ENCODE measurements at places on chromosomes 11 and 22.

DNA sequence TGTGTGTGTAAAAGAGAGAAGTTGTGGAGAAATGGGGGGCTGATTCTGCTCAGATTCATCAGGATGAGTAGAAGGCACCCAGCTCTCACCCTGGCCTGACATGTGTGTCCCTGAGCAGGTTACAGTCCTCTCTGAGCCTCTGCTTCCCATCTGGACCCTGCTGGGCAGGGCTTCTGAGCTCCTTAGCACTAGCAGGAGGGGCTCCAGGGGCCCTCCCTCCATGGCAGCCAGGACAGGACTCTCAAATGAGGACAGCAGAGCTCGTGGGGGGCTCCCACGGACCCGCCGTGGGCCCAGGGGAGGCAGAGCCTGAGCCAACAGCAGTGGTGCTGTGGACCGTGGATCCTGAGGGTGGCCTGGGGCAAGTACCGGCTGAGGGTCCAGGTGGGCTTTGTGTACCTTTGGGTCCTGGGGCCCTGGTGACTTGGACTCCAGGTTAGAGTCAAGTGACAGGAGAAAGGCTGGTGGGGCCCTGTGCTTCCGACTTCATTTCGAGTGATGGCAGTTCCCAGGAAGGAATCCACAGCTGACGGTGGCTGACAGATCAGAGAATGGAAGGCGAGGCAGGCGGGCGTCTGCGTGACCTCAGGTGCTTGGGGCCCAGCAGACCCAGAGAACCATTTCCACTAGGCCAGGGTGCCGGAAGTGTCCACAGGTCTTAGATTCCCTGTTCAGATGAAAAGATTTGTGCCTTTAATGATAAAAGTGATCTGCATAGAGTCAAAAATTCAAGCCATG, 21.9 kb downstream of the NEAT1 start:
- no peak for DNase-seq

DNA sequence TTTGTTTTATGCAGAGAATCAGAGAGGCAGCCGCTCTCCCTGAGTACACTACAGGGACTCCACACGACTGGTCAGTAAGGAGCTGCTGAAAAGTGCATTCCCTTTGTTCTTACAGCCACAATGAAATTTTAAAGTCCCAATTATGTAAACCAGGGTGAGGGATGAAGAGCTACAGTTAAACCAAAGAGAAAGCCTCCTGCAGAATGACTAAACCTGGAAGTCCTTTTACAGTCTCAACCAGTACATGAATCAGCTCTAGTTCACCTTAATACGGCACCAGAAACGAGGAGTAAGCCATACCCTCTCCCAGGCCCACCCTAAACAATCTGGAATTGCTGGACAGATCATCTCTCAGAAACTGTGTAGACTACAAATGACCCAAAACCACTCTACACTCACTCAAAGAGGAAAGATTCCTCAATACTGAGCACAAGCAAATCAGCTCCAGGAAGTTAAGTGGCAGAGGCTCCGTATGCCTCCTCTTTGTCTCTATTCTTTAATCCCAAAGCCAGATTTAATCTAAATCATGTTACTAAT, 113.1 kb downstream of the RBFOX2 start:
- DNase-seq: peak; percentile 34

GRCh38 chr22:47902646-47903180, 1140.3 kb downstream of the TBC1D22A start:
- no peak for DNase-seq

- no peak for DNase-seq
These were observed 171.9 kb upstream of the MPPED2 start for GRCh38 chr11:30758012-30758411.

- no peak for DNase-seq
These were observed 375 bp downstream of the LAYN start for GRCh38 chr11:111540937-111541253.

DNA sequence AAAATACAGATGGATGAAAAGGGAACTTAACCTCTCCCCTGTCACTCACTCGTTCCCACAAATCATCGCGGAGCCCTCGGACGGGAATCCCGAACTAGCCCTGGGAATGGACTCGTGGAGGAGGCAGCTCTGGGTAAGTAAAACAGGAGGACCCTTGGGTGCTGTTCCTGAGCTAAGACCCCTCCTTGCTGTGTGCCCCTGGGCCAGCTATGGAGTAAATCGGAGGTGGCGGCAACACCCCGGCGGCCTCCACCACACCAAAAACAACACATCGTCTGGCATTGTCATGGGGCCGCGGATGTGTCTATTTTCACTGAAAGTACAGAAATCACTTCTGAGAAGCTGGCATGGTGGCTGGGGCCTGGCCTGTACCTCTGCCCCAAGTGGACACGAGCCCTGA, 12.1 kb downstream of the CPT1A start:
- DNase-seq: no peak

DNA sequence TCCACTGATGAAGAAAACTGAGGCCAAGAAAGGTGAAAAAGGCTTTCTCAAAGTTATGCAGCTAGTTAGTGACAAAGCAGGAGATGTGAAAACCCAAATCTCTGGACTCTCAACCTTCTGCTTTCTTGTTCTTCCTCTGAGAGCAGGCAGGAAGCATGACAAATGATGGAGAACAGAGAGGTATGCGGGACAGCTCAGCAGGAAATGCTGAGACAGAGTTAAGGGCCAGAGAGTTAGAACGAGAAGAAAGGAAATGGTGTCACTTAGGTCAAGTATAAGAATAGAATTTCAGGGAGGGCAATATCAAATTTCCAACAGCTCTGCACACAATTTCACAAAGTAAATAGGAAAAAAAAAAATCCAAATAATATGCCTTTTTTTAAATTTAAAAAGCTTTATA, 67.6 kb upstream of the ARHGAP42 start:
- DNase-seq: no peak

DNA sequence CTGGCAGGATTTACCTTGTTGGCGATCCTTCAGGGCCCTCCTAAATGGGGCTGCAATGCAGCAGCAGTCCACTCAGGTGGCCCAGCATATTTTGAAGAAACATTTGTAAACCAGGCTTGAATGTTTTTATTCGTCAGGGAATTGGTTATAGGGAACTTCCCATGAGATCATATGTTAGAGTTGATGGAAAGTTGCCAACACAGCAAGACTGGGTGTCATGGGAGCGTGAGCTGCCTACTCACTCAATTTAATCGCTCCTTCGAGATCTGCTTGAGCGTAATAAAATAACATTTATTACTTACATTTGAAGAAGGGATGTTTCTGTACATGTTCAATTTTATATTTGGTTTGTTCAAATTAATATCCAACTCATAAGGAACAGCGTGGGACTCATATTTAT, 19.4 kb downstream of the OR2AT4 start:
- DNase-seq: no peak

DNA sequence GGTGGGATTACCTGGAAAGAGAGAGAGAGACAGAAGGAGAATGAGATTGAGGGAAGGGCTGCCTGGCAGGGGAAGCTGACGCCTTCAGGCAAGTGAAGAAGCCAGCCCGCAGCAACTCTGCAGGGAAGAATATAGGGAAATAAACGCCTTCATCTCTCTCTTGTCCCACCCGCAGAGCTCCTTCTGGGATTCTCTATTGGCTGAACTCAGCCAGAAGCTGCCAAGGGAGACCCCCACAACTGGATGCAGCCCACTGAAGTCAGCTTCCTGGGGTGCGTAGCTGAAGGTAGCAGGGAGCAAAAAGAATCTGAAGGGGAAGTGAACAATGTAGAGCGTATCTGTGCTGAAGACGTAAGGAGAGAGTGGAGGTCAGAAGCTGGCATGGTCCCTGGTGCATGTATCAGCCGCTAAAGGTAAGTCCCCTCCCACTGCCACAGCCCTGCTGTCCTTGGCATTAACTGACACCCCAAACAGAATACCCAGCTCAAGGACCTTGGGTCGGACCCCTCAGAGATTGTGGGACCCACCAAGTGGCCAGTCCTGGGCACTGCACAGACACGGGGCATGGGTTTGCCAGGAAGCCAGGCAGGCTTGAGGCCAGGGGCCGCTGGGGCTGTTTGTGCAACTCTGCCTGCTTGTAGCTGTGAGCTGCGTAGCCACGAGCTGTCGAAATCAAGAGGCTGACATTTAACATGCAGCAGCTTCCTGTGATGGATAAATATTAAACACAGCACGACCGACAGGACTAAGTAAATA, 469.9 kb downstream of the MN1 start:
- no peak for DNase-seq

DNA sequence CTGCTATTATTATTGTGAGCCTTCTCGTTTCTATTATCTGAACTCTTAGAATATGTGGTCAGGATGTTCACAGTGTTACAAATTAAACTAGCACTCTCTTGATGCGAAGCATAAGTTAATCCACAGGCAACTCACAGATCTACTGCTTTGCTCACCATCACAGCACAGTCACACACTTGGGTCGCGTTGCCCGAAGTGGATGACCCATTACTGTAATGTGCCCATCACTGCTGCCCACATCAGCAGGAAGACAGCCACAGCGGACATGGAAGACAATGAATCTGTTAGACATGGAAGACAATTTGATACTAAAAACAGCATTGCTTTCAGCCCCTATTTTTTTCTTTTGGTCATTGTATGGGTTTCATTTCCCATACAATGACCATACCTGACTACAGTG, 216.4 kb upstream of the B3GAT1 start:
- no peak for DNase-seq

- no peak for DNase-seq
These were observed 7.1 kb downstream of the TIMM10 start for GRCh38 chr11:57523419-57523818.

DNA sequence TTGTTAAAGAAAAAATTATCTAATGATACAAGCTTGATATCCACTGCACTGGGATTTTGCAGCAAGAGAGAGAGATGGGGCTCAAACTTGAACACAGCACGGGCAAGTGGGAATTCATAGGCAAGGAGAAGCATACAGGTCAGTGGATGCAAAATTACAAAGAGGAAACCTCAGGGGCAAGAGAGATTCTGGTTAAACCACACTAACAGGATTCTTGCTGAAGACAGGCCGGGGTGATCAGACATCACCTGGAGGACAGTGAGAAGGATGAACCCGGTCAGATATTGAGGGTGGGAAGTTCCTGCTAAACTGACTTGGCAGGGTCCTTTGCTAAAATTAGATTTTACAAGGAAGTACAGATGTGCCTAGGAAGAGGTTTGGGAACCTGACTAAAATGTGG, 2.5 kb upstream of the PLAAT4 start:
- no peak for DNase-seq

- DNase-seq: no peak
These were observed 4.7 kb upstream of the ZNF74 start for GRCh38 chr22:20389288-20389687.

DNA sequence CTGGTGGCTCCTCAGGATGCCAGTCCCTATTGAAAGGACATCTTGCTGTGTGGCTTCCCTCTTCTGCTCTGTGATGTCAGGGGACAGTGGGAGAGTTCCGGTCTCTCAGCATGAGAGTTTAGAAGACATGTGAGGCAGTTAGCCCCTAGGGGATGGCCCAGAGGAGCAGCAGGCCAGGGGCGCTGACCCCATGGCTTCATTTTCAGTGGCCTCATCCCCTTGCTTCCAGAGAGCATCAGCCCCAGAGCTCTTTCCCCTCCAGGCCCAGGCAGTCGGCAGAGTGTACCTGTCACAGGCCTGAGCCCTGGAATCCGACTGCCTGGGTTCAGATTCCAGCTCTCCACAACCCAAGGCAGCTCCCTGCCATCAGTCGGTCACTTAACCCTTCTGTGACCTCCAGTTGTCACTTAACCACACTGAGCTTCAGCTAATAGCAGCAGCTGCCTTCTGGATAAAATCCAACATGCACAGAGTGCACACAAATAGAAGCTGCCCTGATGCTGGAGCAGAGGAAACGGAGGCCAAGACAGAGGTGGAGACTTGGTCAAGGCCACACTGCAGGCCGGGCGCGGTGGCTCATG, 14.1 kb upstream of the LRRC10B start:
- no peak for DNase-seq

- DNase-seq: no peak
These were observed 3.6 kb downstream of the SOX6 start for GRCh38 chr11:16352707-16353106.

- DNase-seq: no peak
These were observed 29.7 kb upstream of the CD81 start for GRCh38 chr11:2347308-2347830.

- no peak for DNase-seq
These were observed 214.7 kb upstream of the SYN3 start for GRCh38 chr22:33272871-33273270.

DNA sequence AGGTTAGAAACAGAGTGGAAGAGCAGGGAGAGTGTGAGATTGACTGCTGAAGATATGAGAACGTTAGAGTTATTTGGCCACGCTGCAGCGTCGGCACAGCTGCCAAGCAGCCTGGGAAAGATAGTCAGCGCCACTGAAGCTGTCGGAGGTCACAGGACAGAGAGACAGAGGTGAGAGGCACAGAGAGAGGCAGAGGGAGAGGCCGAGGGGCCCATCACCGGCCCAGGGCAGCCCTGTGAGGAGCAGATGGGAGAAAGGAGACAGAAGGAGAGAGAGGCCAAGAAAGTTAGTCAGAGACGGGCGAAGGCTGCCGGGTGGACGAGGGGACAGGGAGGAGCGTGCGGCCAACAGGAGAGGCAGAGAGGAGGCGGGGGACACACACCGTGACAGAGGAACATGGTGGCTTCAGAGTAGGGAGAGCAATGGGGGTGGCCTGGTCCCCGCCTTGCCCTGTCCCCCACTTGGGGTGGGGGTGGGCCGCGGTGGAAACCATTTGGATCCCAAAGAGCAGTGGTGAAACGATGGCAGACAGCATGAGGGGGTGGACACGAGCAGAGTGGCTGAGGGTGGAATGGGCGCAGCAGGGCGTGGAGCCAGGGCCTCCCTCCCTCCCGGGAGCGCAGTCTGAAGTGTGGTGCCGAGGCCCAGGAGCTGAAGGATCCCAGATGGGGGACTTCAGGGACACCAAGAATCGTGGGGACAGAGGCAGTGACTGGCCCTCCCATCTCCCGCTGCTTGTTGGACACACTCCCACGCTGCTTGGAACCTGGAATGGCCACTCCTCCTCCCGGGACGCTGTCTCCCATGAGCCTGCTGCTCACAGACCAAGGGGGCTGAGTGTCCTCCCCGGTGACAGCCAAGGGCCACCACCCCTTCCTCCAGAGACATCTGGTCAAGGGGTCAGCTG, 26.6 kb downstream of the LRRC10B start:
- DNase-seq: no peak

DNA sequence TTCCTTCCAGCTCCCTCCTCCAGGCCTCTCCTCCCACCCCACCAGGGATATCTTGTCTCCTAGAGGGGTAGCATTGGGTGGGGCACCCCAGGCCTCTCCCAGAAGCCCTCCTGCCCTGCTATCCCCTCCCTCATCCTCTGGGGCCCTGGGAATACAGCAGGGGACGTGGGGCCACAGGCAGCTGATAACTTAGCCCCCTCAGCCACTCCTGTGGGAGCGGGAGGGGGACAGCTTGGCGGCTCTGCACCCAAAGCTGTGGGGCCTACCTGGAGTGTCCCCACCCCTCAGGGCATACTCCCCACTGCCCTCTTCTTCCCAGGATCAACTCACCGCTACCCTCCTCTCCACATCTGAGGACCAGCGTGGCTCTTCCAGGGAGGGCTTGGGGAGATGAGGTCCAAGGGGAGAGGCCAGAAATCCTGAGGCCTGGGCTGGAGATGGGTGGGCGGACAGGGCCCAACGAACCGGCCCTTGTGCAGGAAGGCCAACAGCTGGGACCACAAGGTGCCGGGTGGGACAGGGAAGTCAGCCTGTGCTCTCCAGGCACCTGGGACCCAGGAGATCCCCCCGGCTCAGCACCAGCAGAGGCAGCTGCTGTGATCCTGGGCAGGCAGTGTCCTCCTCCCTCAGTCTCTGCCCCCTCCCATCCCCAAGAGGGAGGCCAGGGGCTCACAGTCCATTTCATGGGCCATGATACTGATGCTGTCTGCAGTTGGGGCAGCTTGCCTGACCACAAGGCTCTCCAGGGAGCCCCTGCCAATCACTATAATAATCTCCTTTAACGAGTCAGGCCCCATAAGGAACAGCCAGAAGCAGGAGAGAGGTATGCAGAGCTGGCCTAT, 23.2 kb downstream of the NEAT1 start:
- DNase-seq: no peak

- no peak for DNase-seq
These were observed 9.5 kb downstream of the PKNOX2 start for GRCh38 chr11:125174057-125174456.

Measured in NCI-H2029 treated with DMSO at 0.1 percent for 48 hours (cell line).